AG09309 (cell line): ENCODE measurements at places on chromosomes 4 and X.

- no peak for DNase-seq
Observed at GRCh38 chr4:163470391-163470790, 3.2 kb downstream of the TKTL2 start.

GRCh38 chr4:74933562-74934015, 673 bp downstream of the PARM1 start:
- DNase-seq, result no peak

GRCh38 chr4:55618546-55619143, 17.5 kb downstream of the NMU start:
- DNase-seq, result no peak

GRCh38 chr4:87235020-87235671, 14.7 kb upstream of the KLHL8 start:
- no peak for DNase-seq

DNA sequence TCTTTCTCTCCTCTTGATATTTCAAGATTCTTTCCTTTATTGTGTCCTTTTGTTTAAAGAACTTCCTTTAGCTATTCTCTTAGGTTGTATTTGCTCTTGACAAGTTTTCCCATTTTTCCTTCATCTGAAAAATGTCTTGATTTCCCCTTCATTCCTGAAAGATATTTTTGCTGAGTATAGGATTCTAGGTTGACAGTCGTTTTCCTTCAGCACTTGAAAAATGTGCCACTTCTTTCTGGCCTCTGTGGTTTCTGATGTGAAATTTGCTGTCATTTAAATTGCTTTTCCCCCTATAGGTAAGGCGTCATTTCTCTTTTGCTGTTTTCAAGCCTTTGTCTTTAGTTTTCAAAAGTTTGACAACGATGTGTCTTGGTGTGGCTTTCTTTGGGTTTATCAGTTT, 23.3 kb upstream of the LAMTOR3 start:
- no peak for DNase-seq

DNA sequence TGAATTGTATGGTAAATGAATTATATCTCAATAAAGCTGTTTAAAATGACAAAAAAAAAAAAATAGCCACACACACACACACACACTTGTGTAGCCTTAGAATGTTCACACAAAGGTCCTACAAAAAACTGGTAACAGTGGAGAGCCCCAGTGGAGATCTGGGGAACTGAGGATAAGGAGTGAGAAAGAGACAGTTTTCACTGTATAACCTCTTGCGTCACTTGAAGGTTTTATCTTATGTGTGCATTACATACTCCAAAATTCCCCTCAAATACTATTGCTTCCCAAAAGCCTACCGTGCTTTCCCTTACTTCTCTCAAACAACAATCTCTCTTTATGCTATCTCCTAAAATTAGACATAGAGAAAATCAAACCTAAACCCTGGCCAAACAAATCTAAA, 67.8 kb downstream of the SMC1A start:
- DNase-seq, result no peak
